ENCODE measurements at places on chromosomes 13 and 19. TPM values are rescaled to one million over a fixed set of nuclear protein-coding genes. Genes with fewer than 3 reads are reported as not detected.

GRCh38 chr13:105016266-105016665 lies 1519.2 kb downstream of the EFNB2 start:
- no peaks in the 10 kb centered on the region for H3K36me3 ChIP-seq
- DNase-seq: no peak
- no peak overlapping the region for H3K27ac ChIP-seq
- H3K4me3 ChIP-seq: no peak overlapping the region
- no peaks in the 10 kb centered on the region for H3K27me3 ChIP-seq
- H3K4me1 ChIP-seq: peaks cover 9% of the 10 kb centered on the region

DNA sequence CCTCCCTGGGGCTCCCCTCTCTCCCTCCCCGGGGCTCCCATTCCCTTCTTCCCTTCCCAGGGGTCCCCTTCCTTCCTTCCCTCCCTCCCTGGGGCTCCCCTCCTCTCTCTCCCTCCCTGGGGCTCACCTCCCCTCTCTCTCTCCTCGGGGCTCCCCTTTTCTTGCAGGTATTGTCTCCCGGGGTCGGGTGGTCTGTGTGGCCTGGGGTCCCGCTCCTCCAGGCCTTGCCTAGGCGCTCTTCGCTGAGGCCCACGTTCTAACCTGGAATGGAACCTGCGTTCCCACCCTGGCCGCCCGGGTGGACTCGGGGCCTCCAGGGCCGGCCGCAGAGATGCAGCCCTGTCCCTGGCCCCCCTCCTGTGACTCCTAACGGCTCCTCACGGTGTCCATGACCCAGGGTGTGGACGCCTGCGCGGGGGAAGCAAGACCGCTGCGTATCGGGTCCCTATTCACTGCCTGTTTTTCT lies 940 bp upstream of the DCUN1D2 start:
- peaks cover 16% of the 10 kb centered on the region for H3K36me3 ChIP-seq
- peaks cover 69% of the 10 kb centered on the region for H3K4me1 ChIP-seq
- H3K27ac ChIP-seq: peak overlapping the region; percentile 89
- DNase-seq: no peak

- peaks cover 21% of the 10 kb centered on the region for H3K36me3 ChIP-seq
- no peak overlapping the region for H3K27ac ChIP-seq
- no peak overlapping the region for H3K4me3 ChIP-seq
- no peak for DNase-seq
- H3K27me3 ChIP-seq: no peaks in the 10 kb centered on the region
These were observed 7.4 kb downstream of the RAP2A start for GRCh38 chr13:97441368-97441767.

GRCh38 chr19:13150931-13151604 lies 857 bp downstream of the IER2 start:
- no peak for DNase-seq
- peaks cover 25% of the 10 kb centered on the region for H3K27me3 ChIP-seq
- peaks cover 20% of the 10 kb centered on the region for H3K36me3 ChIP-seq
- H3K27ac ChIP-seq: peak overlapping the region; percentile 100
- peak overlapping the region; percentile 99 for H3K4me3 ChIP-seq

DNA sequence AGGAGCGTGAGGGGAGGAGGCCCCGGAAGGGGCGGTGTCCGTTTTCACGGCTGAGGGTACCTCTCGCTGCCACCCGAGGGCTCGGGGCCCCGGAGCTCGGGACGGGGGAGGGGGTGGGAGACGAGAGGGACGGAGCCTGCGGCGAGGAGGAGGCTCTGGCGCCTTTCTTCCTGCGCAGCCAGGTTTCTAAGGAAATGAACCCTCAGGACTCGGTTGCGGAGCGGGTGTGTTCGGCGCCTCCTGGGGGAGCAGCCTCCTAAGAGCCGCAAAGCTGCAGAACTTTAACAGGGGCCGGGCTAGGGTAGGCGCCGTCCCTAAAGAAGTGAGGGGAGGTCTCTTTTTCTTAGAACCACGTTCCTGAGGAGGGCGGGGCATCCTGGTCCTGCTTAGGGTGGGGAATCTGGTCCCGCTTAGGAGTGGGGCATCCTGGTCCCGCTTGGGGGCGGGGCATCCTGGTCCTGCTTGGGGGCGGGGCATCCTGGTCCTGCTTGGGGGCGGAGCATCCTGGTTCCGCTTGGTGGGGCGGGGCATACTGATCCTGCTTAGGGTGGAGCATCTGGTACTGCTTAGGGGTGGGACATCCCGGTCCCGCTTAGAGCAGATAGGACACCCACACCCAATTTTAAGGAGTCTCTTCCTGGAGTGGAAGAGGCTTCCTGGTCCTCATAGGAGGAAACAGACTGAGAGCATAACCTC lies 6.2 kb downstream of the SYT5 start:
- peaks cover 93% of the 10 kb centered on the region for H3K27me3 ChIP-seq
- peak overlapping the region; percentile 57 for H3K4me3 ChIP-seq
- no peaks in the 10 kb centered on the region for H3K36me3 ChIP-seq
- no peak for DNase-seq
- no peaks in the 10 kb centered on the region for H3K4me1 ChIP-seq

DNA sequence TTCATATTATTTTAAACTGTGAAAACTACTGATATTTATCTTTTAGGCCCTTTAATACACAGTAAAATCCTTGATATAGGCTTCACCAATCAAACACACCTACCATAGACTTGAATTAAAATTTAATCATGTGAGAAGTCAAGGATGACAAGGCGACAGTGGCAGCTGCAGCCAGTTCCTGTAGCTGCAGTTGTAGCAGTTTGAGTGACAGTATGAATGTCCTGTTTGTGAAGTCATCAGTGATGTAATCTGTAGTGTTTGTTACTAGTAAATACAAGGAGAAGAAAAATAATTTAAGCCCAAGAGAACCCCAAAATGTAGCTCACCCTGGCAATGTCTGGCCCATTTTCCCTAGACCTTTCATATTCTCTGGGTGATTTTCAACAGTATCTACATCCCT lies 897.0 kb downstream of the SLITRK6 start:
- no peak overlapping the region for H3K4me3 ChIP-seq
- H3K4me1 ChIP-seq: no peaks in the 10 kb centered on the region
- H3K27ac ChIP-seq: no peak overlapping the region
- H3K36me3 ChIP-seq: no peaks in the 10 kb centered on the region
- no peaks in the 10 kb centered on the region for H3K27me3 ChIP-seq
- no peak for DNase-seq

DNA sequence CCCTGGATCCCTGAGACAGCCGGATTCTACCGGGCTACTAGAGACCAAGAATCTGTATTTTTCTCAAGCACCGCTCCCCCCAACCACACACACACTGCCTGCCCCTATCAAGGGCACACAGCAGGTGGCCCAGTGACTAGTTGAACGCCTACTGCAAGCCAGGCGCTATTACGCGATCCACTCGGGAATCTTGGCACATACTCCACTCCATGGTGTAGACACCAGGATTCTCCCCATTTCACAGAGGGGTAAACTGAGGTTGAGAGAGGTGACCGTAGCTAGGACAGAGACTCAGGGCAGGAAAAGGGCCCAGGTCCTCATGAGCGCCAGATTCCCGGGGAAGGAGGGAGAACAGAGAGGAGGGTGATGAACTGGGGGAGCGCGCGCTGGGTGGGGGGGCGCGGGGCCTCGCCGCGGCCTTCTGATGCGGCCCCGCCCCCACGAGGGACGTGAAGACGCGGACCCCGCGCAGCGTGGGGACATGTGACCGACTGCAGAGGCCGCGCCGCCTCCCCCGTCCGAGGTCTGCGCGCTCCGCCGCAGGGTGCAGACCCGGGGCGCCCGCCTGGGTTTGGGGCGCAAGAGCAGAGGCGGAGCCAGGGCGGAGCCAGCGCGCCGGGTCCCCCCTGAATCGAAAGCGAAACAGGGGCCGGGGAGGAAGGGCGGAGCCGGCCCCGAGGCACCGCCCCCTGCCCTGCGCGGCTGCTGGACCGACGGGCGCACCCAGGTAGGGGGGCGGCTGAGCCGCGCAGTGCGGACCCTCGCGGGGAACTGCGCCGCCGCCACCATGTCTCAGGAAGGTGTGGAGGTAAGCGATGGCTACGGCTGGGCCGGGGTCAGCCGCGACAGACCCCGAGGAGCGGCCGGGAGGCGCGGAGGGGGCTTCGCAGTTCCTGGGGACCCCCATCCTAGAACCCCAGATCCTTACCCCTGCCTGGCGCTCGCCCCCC lies at the start of gene SHFL:
TSS of gene SHFL (plus strand) at position 677 of the 950 bp plus-strand sequence. CDS start at position 788, 111 bp downstream.
- H3K4me1 ChIP-seq: no peaks in the 10 kb centered on the region
- peaks cover 21% of the 10 kb centered on the region for H3K27me3 ChIP-seq
- peak within 1 kb of the TSS; percentile 90 for H3K4me3 ChIP-seq
- no peak for DNase-seq

DNA sequence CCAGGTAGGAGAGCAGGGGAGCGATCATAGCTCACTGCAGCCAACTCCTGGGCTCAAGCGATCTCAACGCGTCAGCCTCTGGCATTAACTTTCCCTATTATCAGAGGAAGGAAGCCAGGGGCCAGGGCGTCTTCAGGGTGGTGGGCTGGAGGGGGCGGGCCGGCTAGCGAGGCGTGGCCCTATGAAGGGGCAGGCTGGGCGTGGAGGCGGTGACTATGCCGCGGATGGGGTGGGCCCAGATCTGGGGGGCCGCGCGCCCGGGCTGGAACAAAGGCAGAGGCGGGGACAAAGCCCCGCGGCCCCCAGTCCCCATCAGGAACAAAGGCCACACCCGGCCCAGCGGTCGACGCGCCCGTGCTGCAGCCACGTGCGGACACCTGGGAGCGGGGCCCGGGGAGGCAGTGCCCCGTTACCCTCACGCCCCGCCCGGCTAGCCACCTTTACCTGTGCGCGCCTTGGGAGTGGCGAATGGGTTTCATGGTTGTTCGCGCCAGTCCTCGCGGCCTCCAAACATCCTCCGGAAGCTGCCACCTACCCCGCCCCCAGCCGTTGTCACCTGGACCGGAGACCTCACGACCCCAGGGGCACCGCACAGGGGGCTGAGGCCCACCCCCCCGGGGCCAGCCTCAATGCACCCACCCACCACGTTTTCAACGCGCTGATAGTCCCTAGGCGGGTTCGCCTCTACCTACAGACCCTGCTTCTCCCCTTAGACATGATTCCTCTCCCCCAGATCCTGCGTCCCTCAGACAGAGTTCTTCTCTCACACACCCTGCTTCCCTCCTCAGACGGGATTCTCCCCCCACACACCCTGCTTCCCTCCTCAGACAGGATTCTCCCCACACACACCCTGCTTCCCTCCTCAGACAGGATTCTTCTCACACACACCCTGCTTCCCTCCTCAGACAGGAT lies 5.4 kb upstream of the TRIM28 start:
- peaks cover 6% of the 10 kb centered on the region for H3K4me1 ChIP-seq
- peak overlapping the region; percentile 83 for H3K4me3 ChIP-seq
- peak overlapping the region; percentile 79 for H3K27ac ChIP-seq
- peaks cover 16% of the 10 kb centered on the region for H3K27me3 ChIP-seq

- no peak for DNase-seq
- H3K27ac ChIP-seq: peak overlapping the region; percentile 34
- H3K4me3 ChIP-seq: no peak overlapping the region
These were observed 16.9 kb upstream of the BTBD2 start for GRCh38 chr19:2032296-2032941.

- no peak overlapping the region for H3K4me3 ChIP-seq
These were observed 89.5 kb upstream of the RFC3 start for GRCh38 chr13:33728271-33729037.

DNA sequence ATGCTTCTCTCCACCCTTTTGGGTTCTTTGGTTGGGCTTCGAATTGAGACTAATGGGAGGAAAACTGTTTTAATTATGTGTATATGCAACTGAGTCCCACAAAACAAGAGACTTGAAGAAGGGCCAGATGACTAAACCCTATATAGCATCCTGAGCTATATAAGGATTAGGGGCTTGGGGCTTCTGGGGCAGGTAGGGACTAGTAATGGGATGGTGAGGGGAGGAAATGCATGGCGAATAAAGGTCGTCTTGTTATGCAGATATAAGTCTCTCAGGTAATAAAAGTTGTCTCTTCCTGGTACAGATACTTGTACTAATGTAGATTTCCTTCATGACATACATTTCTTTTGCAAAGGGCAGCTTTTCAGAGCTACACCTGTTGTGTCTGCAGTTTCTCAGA lies 2.8 kb upstream of the SLC7A9 start:
- H3K27ac ChIP-seq: no peak overlapping the region
- no peaks in the 10 kb centered on the region for H3K27me3 ChIP-seq
- DNase-seq: peak; percentile 0
- H3K4me1 ChIP-seq: no peaks in the 10 kb centered on the region

GRCh38 chr13:112895521-112896465 lies 73.2 kb upstream of the MCF2L start:
- no peak for DNase-seq
- H3K36me3 ChIP-seq: no peaks in the 10 kb centered on the region
- H3K27ac ChIP-seq: no peak overlapping the region
- no peak overlapping the region for H3K4me3 ChIP-seq

- no peaks in the 10 kb centered on the region for H3K36me3 ChIP-seq
- peaks cover 11% of the 10 kb centered on the region for H3K4me1 ChIP-seq
- H3K4me3 ChIP-seq: no peak overlapping the region
- DNase-seq: no peak
These were observed 186.2 kb downstream of the USP12 start for GRCh38 chr13:26985285-26985878.

GRCh38 chr19:18999016-18999758 lies 34.1 kb downstream of the SUGP2 start:
- H3K27ac ChIP-seq: no peak overlapping the region
- H3K4me1 ChIP-seq: no peaks in the 10 kb centered on the region
- H3K36me3 ChIP-seq: peaks cover 22% of the 10 kb centered on the region
- H3K4me3 ChIP-seq: no peak overlapping the region
- H3K27me3 ChIP-seq: no peaks in the 10 kb centered on the region
- DNase-seq: no peak

The LYPD3 gene
- total RNA-seq: 13.3 TPM

The ZNF177 gene
- total RNA-seq: 10.6 TPM

The CYSLTR2 gene
- 6.1 TPM for total RNA-seq

The ISYNA1 gene
- total RNA-seq: 303 TPM

The ZNF844 gene
- total RNA-seq: 20.7 TPM

Measured in type B pancreatic cell (in vitro differentiated cells).